ENCODE measurements at places on chromosomes 11 and 22. TPM values are rescaled to one million over a fixed set of nuclear protein-coding genes. Genes with fewer than 3 reads are reported as not detected.
A peak's percentile ranks its signal among the peaks of the same experiment; 100 is the strongest.

DNA sequence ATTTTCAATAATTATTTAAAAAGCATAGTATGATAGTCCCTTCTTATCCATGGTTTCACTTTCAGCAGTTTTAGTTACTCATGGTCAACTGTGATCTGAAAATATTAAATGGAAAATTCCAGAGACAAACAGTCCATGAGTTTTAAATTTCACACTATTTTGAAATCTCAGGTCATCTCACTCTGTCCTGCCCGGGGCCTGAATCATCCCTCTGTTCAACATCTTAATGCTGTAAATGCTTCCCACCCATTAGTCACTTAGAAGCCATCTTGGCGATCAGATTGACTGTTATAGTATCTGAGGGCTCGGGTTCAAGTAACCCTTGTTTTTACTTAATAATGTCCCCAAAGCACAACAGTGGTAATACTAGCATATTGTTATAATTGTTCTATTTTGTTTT is 1509.3 kb downstream of the FAM181B start:
- H3K4me3 ChIP-seq, result no peak overlapping the region
- H3K27me3 ChIP-seq, result no peaks in the 10 kb centered on the region
- H3K27ac ChIP-seq, result no peak overlapping the region
- no peaks in the 10 kb centered on the region for H3K4me1 ChIP-seq
- H3K36me3 ChIP-seq, result no peaks in the 10 kb centered on the region
- no peak for DNase-seq

DNA sequence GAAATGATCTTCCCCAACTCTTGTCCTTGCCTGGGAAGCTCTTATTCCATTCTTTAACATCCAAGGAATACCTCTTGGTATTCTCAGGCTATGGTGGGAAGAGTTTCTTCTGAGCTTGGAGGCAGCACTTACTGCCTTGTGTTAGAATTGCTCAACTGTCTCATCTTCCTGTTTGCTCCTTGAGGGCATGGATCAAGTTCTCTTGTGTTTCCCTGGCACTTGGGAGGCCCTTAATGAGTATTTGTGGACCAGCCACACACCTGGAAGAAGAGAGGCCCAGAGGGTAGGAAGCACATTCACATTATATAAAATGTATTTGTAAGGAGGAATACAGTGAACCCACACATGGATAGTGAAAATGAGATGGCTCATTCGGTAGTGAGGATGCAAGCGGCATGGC is 3.4 kb upstream of the SORL1-AS1 start:
- no peak overlapping the region for H3K4me3 ChIP-seq
- no peak overlapping the region for H3K27ac ChIP-seq
- no peak for DNase-seq
- no peaks in the 10 kb centered on the region for H3K36me3 ChIP-seq
- no peaks in the 10 kb centered on the region for H3K27me3 ChIP-seq
- H3K4me1 ChIP-seq, result peaks cover 5% of the 10 kb centered on the region

GRCh38 chr11:6129635-6130034 is 22.2 kb downstream of the OR56B4 start:
- no peaks in the 10 kb centered on the region for H3K4me1 ChIP-seq
- H3K27me3 ChIP-seq, result no peaks in the 10 kb centered on the region
- no peaks in the 10 kb centered on the region for H3K36me3 ChIP-seq

DNA sequence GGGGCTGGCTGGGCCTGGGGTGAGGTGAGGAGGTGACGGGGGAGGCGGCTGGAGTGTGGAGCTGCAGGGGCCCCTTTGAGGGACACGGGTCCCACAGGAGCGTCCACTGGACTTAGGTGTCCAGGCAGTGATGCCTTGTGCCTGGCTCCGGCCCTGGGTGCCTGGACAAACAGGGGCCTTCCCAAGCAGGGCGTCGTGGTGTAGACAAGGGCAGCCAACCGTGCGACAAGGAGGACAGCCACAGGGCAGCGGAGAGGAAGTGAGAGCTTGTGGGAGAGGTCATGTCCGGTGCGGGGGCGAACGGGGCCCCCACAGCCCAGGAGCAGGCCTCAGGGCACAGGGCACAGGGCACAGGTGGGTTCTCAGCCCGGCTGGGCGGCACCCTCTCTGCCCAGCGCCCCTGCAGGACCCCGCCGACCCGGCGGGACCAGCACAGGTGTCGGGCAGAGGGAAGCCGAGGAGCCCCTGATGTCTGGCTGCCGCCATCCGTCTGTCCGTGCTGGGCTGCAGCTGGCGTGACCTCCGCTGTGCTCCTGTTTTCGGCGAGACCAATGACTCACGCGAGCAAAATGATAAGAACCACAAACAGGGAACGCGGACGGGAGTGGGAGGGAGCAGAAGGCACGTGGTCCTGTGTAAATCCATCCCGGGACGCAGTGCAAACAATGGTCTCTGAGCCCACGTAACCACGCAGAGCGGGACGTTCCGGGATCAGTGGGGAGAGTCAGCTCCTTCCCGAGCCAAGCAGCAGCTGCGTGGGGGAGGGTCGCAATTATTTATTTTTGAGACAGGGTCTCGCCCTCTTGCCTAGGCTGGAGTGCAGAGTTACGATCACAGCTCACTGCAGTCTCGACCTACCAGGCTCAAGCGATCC is 49.1 kb upstream of the A4GALT start:
- no peak for DNase-seq
- H3K27ac ChIP-seq, result no peak overlapping the region
- H3K36me3 ChIP-seq, result no peaks in the 10 kb centered on the region
- no peak overlapping the region for H3K4me3 ChIP-seq
- no peaks in the 10 kb centered on the region for H3K27me3 ChIP-seq

DNA sequence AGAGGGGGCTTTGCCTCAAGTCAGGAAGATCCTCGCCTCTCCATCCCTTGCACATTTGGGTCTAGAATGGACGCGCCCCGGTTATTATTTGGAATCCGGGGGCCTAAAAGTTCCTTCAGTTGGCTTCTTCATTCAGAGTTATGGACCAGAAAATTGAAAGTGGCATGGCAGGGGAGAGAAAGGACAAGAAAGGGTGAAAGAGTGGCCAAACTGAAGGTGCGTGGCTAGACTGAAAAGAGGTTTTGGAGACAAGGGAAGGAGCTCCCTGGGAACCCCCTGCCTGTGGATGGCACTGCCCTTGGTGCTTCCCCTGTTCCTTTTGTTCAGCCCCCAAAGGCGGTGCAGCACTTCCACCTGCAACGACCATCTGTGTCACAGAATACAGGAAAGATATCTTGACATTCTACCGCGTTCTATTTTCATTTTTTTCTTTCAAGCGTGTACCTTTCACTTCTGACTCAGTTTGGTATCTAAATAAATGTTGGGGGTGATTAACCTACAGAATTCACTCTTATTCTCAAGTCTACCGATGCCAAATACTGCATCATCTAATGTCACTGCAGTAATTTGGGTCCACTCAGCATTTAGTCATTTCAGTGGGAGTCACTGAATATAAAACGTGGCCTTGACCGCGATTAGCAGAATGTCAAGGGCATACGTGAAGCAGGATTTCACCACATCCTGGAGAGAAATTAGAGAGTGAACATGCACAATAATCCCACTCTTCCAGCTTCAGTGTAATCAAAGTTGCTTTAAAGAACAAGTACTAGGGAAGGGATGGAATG is 88.1 kb upstream of the ARHGAP32 start:
- peak overlapping the region; percentile 64 for H3K4me3 ChIP-seq
- H3K36me3 ChIP-seq, result no peaks in the 10 kb centered on the region
- no peaks in the 10 kb centered on the region for H3K27me3 ChIP-seq
- peaks cover 39% of the 10 kb centered on the region for H3K4me1 ChIP-seq
- H3K27ac ChIP-seq, result peak overlapping the region; percentile 79

GRCh38 chr11:69008737-69009440 is 4.2 kb downstream of the MRGPRF start:
- H3K4me3 ChIP-seq, result no peak overlapping the region
- H3K27me3 ChIP-seq, result peaks cover 79% of the 10 kb centered on the region
- DNase-seq, result no peak

DNA sequence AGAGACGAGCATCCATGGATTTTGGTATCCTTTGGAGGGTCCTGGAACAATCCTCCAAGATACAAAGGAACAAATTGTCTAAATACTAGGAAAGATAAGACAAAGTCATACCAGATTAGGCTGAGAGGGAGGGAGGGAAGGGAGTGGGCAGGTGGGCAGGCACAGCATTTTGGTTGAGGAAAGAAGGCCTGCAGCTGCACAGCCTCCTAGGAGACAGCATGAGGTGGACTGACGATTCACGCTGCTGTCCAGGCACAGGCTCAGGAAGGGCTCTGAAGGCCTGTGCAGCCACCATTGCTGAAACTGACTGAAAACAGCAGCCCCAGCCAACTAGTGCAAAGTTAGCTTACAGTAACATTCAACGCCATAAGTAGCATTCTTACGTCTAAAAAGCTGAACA is 64.7 kb downstream of the PACSIN2 start:
- H3K27ac ChIP-seq, result no peak overlapping the region
- H3K4me1 ChIP-seq, result no peaks in the 10 kb centered on the region
- DNase-seq, result no peak

DNA sequence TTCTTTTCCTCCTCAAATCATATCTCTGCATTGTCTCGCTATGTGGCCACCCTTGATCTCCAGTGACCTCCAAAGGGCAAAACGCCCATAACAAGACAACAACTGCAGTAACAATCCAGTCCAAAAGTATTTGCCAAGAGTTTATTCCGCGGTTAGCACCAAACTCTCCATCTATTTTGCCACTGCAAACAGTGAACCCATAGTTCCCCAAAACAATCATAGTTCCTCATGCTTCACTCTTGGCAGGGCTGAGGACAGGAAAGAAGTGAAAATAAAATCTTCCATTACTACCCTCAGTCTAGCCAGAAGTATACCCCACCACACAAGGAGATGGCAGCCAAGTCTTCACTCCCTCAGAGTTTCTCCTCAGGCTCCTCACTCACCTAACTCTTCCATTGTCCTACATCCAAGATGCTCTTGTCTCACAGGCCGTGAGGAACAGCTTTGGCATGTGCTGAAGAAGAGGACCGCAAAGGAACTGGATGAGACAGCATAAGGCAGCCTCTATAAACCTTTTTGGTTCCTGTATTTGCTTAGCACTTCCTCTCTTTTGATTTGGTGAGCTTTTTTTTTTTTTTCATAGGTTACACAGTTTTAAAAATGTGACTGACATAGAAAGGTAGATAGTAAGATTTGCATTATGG is at the start of gene LPXN:
Gene LPXN (minus strand): TSS at position 480 of the 644 bp plus-strand sequence. CDS start 84 bp downstream, at position 396.
- peaks cover 2% of the 10 kb centered on the region for H3K36me3 ChIP-seq
- peaks cover 19% of the 10 kb centered on the region for H3K4me1 ChIP-seq
- peak within 1 kb of the TSS; percentile 79 for H3K27ac ChIP-seq
- no peaks in the 10 kb centered on the region for H3K27me3 ChIP-seq
- peak; percentile 76 for DNase-seq

DNA sequence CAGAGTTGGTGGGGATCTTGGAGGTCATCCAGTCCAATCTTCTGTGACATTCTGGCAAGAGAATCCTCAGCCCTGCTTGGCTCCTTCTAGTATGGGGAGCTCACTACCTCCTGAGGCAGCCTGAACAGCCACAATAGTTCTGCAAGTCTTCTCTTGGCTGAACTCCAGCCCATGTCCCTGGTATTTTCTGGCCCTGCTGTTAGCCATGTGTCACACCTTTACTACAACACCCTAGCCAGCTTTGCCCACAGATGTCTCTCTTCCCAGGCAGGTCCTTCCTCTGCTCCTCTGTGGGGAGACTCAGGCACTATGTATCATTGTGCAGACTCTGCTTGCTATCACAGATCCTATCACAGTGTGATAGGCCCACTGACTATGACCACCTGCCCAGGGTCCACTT is 297.7 kb downstream of the CTTN start:
- H3K36me3 ChIP-seq, result no peaks in the 10 kb centered on the region
- H3K27me3 ChIP-seq, result no peaks in the 10 kb centered on the region
- H3K27ac ChIP-seq, result no peak overlapping the region
- H3K4me1 ChIP-seq, result no peaks in the 10 kb centered on the region
- no peak overlapping the region for H3K4me3 ChIP-seq

DNA sequence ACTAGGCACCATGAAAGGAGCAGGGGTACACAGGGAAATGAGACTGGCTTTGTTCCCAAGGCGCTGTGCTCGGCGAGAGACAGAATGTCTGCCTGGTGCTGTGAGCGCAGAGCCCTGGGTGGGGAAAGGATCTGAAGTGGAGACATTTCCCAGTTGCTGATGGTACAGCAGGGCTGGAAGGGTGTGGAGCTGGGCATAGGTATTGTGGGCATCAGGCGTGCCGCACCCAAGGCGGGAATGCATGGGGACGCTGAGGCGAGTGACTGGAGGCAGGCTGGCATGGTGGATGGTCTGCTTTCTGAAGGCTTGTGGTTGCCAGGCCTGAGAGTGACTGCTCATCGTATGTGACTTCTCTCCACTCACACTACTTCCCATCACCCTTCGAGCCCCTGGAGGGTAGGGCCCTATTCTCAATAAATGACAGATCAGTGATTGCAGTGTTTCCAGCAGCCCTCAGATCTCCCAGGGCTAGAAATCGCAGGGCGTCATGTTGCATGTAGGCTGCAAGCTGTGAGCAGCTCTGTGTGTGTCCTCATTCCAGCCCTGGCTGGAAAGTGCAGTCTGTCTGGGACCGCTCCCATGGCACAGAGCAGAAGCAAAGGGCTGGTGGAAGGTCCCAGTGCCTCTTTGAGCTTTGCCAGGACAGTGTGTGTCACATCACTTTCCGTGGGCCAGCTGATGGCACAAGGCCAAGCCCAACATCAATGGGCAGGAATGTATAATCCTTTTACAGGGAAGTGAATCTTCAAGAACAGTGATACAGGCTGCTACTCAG is 67.7 kb downstream of the TBC1D22A start:
- no peaks in the 10 kb centered on the region for H3K27me3 ChIP-seq
- peak overlapping the region; percentile 20 for H3K27ac ChIP-seq
- no peak for DNase-seq
- no peaks in the 10 kb centered on the region for H3K4me1 ChIP-seq
- no peak overlapping the region for H3K4me3 ChIP-seq
- H3K36me3 ChIP-seq, result peaks cover 17% of the 10 kb centered on the region

- no peaks in the 10 kb centered on the region for H3K27me3 ChIP-seq
- H3K4me3 ChIP-seq, result peak overlapping the region; percentile 82
- DNase-seq, result no peak
- H3K27ac ChIP-seq, result no peak overlapping the region
- peaks cover 17% of the 10 kb centered on the region for H3K4me1 ChIP-seq
Observed at GRCh38 chr11:57637626-57638004, 12.1 kb downstream of the YPEL4 start.

- no peak overlapping the region for H3K27ac ChIP-seq
- no peak for DNase-seq
- H3K27me3 ChIP-seq, result no peaks in the 10 kb centered on the region
- H3K4me1 ChIP-seq, result peaks cover 8% of the 10 kb centered on the region
- no peaks in the 10 kb centered on the region for H3K36me3 ChIP-seq
Observed at GRCh38 chr22:32646476-32646875, 155.0 kb upstream of the TIMP3 start.

PHLDB1 gene
- total RNA-seq, result 4.0 TPM

NARS2 gene
- total RNA-seq, result 25.0 TPM

SLC5A4 gene
- total RNA-seq, result 0.09 TPM

C11orf16 gene
- total RNA-seq, result 2.9 TPM

C1QTNF4 gene
- 1.3 TPM for total RNA-seq

OR52H1 gene
- 0.05 TPM for total RNA-seq

SSRP1 gene
- 110 TPM for total RNA-seq

SCGB1C1 gene
- total RNA-seq, result not detected

TNNT3 gene
- total RNA-seq, result 15.8 TPM

TRPC6 gene
- 1.3 TPM for total RNA-seq

NOX4 gene
- total RNA-seq, result 0.80 TPM

Measured in thymus (tissue), 14 donors.